ENCODE measurements at places on chromosomes 1 and 21. TPM values are rescaled to one million over a fixed set of nuclear protein-coding genes. Genes with fewer than 3 reads are reported as not detected.

- H3K4me3 ChIP-seq = no peak overlapping the region
- H3K27ac ChIP-seq = no peak overlapping the region
- no peaks in the 10 kb centered on the region for H3K4me1 ChIP-seq
- no peaks in the 10 kb centered on the region for H3K27me3 ChIP-seq
- no peaks in the 10 kb centered on the region for H3K36me3 ChIP-seq
These were observed 13.1 kb upstream of the COL24A1 start for GRCh38 chr1:86169625-86170024.

DNA sequence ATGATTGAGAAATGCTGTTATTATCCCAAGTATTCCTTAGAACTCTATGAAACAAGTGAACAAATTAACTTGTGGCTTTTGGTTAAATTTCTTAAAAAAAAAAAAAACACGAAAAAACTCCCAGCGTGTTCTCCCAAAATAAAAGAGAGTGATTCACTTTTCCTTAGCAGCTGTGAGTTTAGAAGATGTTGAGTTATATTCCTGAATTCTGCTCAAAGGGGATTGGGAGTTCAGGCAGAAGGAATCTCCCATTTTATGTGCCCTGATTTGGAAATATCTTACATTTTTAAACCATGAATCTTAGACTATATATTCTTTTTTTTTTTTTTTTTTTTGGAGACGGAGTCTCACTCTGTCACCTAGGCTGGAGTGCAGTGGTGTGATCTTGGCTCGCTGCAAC is 34.3 kb downstream of the SMG7 start:
- DNase-seq = no peak
- peaks cover 22% of the 10 kb centered on the region for H3K4me1 ChIP-seq
- H3K4me3 ChIP-seq = no peak overlapping the region
- H3K27me3 ChIP-seq = no peaks in the 10 kb centered on the region
- no peaks in the 10 kb centered on the region for H3K36me3 ChIP-seq

GRCh38 chr1:2611621-2612437 is 21.0 kb downstream of the MMEL1 start:
- no peaks in the 10 kb centered on the region for H3K36me3 ChIP-seq
- H3K27me3 ChIP-seq = peaks cover 19% of the 10 kb centered on the region
- DNase-seq = no peak
- H3K27ac ChIP-seq = no peak overlapping the region

- no peaks in the 10 kb centered on the region for H3K27me3 ChIP-seq
- H3K36me3 ChIP-seq = no peaks in the 10 kb centered on the region
These were observed 26.7 kb downstream of the STPG1 start for GRCh38 chr1:24386931-24387330.

- H3K27ac ChIP-seq = no peak overlapping the region
- H3K4me3 ChIP-seq = no peak overlapping the region
- no peaks in the 10 kb centered on the region for H3K4me1 ChIP-seq
- H3K36me3 ChIP-seq = no peaks in the 10 kb centered on the region
- DNase-seq = no peak
These were observed 24.7 kb downstream of the NPHP4 start for GRCh38 chr1:5967351-5968160.

DNA sequence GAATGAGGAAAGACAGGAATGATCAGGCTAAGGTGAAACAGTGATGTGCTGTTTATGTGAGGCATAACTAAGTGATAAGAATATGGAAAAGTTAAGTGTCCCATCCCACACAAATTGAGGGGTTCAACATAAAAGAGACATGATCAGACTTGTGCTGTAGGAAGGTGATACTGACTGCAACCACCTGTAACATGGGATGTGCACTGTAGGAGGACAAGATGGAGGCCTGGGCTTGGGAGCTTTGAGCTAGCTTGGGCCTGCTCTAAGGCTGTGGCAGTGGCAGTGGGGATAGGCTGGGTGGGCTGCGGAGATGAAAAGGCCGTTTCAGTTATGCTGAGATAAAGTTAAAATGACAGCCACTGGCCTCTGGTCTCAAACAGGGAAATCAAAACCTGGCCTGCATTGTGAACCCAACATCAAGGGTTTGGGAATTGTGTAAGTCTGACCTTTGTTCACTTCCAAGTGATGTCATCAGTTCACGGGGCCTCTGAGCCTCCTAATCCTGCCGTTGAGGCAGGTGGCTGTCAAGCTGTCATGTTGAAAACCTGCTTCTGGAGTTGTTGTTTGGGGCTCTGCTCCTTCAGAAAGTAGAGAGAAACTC is 61.2 kb upstream of the TENT5C start:
- H3K27ac ChIP-seq = no peak overlapping the region
- DNase-seq = peak; percentile 10

- no peaks in the 10 kb centered on the region for H3K4me1 ChIP-seq
These were observed 25.5 kb upstream of the CYP2J2 start for GRCh38 chr1:59952065-59952464.

DNA sequence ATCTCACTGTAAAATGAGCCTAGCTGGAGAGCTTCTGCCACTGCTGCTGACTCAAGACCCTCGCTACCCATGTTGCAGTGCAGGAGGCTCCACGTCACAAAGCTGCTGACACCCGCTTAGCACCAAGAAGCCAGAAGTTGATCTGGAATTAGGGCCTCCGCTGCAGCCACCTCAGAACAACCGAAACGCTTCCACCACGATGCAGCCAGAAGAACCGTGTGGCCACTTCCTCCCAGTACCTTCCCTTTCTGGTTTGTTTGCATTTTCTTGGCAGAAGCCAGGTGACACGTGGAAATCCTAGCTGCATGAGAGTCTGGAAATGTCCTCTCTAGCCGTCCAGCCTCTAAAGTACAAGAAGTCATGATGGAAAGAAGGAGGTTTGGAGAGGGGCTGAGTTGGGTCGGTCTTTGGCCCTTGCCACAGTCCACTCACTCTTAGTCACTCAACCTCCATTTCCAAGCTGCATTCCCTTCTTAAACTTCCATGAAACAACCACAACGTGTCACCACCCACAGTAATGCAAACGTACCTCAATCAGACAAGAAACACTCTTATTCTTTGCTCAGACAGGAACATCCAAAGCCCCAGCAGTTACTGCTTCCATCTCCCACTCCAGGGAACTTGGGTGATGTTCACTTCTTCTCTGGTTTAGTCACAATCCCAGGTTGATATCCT is 10.0 kb upstream of the CDA start:
- H3K27me3 ChIP-seq = peaks cover 13% of the 10 kb centered on the region
- no peak overlapping the region for H3K27ac ChIP-seq
- DNase-seq = no peak
- H3K4me1 ChIP-seq = no peaks in the 10 kb centered on the region
- H3K4me3 ChIP-seq = no peak overlapping the region
- H3K36me3 ChIP-seq = no peaks in the 10 kb centered on the region

GRCh38 chr1:105317976-105318375 is 1568.3 kb downstream of the AMY1C start:
- DNase-seq = no peak
- H3K4me3 ChIP-seq = no peak overlapping the region
- no peaks in the 10 kb centered on the region for H3K4me1 ChIP-seq

DNA sequence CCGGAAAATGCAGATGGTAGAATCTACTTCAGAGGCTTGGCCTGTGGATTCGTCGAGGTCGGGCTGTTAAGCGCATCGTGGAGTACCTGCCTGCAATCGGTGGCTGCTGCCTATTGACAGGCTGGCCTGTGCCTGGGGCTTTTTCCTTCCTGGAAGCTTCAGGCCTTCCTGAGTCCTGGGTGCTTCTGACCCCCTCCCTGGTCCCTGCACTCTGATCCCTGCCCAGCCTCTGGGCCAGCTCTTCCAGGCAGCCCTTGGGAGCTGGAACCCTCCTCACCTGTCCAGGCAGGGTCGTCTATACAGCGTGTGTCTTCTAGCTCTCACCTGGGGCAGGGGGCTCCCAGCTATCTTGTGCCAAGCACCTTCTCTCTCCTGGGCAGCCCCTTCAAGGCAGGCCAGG is 40.0 kb upstream of the TNFRSF1B start:
- no peak for DNase-seq
- no peaks in the 10 kb centered on the region for H3K36me3 ChIP-seq
- no peak overlapping the region for H3K27ac ChIP-seq

GRCh38 chr1:247357781-247358211 is 26.1 kb upstream of the ZNF496 start:
- no peak overlapping the region for H3K27ac ChIP-seq
- H3K4me1 ChIP-seq = peaks cover 4% of the 10 kb centered on the region
- no peak overlapping the region for H3K4me3 ChIP-seq
- H3K36me3 ChIP-seq = no peaks in the 10 kb centered on the region
- no peak for DNase-seq

DNA sequence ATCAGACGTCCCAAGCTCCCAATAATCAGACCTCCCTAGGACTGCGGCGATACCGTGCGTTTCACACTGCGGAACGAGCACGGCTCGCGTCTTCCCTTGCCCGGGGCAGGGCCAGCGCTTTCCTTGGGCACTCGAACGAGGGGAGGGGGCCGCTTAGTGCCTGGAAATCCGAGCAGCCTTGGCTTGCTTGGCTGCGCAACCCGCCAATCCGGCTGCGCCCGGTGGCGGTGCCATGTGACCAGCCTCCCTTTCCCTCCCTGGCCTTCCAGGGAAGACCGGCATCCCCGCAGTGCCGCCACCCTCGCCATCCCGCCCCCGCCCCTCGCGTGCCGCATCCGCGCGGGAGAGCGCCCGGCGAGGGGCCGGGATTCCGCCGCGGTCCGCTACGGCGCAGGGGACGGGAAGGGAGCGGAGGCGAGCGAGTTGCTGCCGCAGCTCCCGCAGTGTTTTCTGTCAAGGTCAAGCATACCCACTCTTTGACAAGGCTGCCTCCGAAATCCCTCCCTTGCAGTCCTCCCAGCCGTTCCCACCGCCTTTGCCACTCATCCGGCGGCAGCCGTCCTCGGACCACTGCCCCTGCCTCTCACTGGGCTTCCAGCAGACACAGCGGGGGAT is 8.3 kb upstream of the RNF19B start:
- H3K27me3 ChIP-seq = peaks cover 54% of the 10 kb centered on the region
- no peaks in the 10 kb centered on the region for H3K36me3 ChIP-seq
- no peaks in the 10 kb centered on the region for H3K4me1 ChIP-seq
- no peak overlapping the region for H3K27ac ChIP-seq

DNA sequence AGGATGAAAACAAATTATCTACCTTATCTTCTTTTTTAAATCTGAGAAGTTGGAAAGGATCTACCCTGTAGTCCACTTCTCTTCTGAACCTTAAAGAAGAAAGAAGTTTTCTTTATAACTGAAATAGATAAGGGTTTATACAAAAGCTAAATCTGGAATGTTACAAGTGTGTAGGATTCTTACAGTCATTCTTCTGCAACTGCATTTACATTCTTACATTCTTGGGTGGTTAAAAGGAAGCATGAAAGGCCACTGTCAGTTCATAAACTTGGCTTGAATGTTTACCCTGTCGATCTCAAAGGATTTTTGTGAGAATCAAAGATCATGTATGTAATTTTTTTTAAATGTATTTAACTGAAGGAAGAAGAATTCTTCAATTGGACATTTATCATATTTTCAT is 142.1 kb upstream of the BRINP3 start:
- H3K4me3 ChIP-seq = no peak overlapping the region
- H3K27me3 ChIP-seq = no peaks in the 10 kb centered on the region
- no peaks in the 10 kb centered on the region for H3K36me3 ChIP-seq

DNA sequence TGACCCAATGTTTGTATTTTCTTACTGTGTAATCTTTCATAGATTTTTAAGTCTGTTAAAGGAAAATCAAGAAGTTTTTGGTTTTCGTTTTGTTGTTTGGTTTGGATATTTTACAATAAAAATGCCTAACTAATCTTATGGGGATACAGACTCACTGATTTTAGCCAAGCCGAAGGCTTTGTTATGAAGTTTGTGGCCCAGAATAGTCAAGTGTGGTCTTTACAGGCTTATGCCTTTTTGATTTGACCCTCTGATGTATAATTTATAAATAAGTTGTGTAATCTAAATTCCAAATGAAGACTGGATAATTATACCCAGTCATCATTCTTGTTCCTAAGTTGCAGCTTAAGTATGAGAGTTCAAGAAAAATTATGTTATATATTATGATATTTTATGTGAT is 739.3 kb downstream of the ADGRL2 start:
- no peaks in the 10 kb centered on the region for H3K4me1 ChIP-seq
- no peak overlapping the region for H3K4me3 ChIP-seq
- DNase-seq = no peak
- H3K36me3 ChIP-seq = no peaks in the 10 kb centered on the region
- H3K27ac ChIP-seq = no peak overlapping the region

DNA sequence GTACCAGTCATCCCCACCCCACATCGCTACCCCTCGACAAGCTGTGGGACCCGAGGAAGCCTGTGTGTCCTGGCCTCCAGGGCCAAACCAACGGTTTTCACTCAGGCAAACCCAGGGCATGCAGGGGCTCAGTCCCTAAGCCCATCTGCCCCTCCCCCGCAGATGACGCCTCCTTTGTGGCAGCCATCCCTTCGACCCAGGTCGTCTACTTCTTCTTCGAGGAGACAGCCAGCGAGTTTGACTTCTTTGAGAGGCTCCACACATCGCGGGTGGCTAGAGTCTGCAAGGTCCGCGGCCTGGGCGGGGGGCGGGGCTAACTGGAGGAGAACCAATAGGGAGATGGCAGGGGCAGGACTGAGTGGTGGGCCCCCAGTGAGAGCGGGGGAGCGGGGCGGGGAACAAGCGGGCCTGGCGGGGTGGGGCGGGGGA is 7.4 kb downstream of the SEMA4A start:
- H3K36me3 ChIP-seq = no peaks in the 10 kb centered on the region
- no peak overlapping the region for H3K27ac ChIP-seq
- peak overlapping the region; percentile 50 for H3K4me3 ChIP-seq
- peaks cover 5% of the 10 kb centered on the region for H3K4me1 ChIP-seq

- DNase-seq = no peak
- no peaks in the 10 kb centered on the region for H3K27me3 ChIP-seq
- no peak overlapping the region for H3K4me3 ChIP-seq
- peaks cover 28% of the 10 kb centered on the region for H3K4me1 ChIP-seq
- no peaks in the 10 kb centered on the region for H3K36me3 ChIP-seq
These were observed 15.6 kb upstream of the ECE1 start for GRCh38 chr1:21305900-21306189.

DNA sequence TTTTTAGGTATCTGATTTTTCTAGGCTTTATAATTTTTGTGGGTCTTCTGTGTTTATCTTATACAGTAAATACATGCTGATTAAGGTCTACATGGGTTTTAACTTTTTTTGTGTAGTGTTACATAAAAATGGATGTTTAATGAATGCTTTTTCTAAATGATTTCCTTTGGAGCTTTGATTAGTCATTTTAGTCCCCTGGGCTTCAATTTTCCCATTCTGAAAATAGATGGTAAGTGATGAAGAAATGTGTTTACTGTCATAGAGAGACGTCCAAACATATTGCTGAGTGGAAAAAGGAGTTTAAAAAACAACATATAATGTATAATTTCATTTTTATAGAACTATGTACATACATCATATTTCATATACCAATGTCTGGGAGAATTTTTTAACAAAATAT is 140.9 kb upstream of the HMCN1 start:
- H3K27me3 ChIP-seq = no peaks in the 10 kb centered on the region
- no peak for DNase-seq
- H3K4me3 ChIP-seq = no peak overlapping the region
- H3K4me1 ChIP-seq = no peaks in the 10 kb centered on the region

PRDM2 gene
- total RNA-seq = 22.0 TPM

ZNF593OS gene
- total RNA-seq = 2.1 TPM

DCST1 gene
- not detected for total RNA-seq

DCAF6 gene
- 18.6 TPM for total RNA-seq

SPRR1A gene
- total RNA-seq = not detected

GJA4 gene
- total RNA-seq = not detected

TMCC2 gene
- total RNA-seq = 12.1 TPM

PADI4 gene
- total RNA-seq = not detected

C1orf94 gene
- total RNA-seq = 0.19 TPM

Data from neural progenitor cell (in vitro differentiated cells).